T-helper 2 cell (primary cell): ENCODE measurements at places on chromosomes 6 and 20.

GRCh38 chr6:42453654-42454427 is 2.1 kb upstream of the TRERF1 start:
- DNase-seq: no peak

GRCh38 chr6:135395136-135395535 is 102.4 kb downstream of the AHI1 start:
- DNase-seq: no peak

DNA sequence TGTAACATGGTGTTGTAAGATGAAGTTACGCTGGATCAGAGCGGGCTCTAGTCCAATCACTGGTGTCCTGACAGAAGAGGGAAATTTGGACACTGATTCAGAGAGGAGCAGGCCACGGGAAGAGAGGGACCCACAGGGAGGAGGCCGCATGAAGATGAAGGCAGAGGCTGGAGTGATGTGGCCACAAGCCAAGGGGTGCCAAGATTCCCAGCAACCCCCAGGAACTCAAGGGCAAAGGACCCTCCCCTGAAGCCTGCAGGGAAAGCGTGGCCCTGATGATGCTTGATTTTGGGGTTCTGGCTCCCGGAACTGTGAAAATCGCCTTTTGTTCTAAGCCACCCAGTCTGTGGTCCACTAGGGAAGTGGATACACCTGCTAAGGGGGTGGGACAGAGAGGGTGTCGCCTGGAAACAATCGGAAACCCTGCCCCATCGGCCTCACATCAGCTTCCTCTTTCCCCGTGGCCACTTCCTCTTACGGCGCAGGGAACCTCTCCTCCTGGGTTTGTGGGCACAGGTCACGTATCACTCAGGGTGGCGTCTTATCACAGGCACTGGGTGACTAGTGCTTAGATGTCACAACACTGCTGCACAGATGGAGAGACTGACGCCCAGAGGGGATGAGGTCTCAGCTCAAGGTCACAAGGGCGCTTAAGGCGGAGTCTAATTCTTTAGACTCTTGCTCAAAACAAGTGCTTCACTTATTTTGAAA is 58.0 kb downstream of the SULF2 start:
- no peak for DNase-seq

DNA sequence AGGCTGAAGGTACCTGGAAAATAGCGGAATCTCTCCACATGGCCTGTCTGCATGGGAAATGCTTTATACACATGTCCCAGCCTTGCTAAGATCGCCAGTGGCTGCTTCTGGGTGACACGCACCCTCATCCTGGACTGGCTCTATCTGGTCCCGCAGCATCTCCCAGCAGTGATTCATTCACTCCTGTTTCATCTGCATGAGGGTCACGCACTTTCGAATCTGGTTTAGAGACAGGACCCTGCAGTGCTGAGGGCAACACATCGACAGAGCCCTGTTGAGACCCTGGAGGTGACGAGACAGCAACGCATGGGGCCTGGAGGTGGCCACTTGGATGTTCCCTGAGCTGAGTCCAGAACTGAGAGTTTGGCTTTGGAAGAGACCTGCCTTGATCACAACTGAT is 136.5 kb downstream of the SMOC2 start:
- no peak for DNase-seq

DNA sequence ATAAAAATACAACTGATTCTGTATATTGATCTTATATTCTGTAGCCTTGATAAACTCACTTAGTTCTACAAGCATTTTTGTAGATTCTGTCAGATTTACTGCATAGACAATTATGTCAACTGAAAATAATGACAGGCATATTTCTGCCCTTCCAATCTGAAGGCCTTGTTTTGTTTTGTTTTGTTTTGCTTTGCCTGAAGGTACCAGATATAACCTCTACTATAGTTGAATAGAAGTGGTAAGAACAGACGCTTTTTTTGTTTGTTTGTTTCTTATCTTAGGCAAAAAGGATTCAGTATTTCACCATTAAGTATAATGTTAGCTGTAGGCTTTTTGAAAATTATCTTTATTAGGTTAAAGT is 64.6 kb upstream of the RSPO3 start:
- no peak for DNase-seq

DNA sequence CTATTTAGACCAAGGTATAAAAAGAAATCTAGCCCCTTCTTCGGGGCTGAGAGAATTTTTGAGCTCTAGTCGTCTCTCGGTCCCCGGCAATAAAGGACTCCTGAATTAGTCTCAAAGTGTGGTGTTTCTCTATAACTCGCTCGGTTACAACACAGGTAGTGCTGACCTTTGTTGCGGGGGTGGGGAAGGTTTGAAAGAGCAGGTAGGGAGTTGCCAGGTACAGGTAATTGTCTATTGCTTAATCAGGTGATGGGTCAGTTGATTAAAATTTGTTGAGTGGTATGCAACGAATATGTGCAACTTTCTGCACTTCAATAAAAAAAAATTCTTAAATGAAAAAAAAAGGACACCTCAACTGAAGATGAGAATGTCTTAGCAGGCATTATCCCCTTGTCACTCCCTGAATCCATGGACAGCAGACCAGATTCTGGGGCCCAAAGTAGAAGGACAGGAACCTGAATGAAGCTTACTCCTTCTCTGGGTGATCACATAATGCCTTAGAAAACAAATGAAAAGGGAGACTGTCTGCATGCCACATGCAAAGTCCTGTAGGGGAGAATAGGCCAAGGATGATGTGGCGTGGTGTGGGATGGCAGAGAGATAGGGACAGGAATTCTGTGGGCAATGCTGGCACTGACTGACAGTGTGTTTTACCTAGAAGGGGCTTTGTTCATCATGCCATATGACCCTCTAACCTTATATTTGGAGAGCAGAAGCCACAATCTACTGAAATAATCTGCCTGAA is 157.6 kb upstream of the OLIG3 start:
- DNase-seq: no peak

DNA sequence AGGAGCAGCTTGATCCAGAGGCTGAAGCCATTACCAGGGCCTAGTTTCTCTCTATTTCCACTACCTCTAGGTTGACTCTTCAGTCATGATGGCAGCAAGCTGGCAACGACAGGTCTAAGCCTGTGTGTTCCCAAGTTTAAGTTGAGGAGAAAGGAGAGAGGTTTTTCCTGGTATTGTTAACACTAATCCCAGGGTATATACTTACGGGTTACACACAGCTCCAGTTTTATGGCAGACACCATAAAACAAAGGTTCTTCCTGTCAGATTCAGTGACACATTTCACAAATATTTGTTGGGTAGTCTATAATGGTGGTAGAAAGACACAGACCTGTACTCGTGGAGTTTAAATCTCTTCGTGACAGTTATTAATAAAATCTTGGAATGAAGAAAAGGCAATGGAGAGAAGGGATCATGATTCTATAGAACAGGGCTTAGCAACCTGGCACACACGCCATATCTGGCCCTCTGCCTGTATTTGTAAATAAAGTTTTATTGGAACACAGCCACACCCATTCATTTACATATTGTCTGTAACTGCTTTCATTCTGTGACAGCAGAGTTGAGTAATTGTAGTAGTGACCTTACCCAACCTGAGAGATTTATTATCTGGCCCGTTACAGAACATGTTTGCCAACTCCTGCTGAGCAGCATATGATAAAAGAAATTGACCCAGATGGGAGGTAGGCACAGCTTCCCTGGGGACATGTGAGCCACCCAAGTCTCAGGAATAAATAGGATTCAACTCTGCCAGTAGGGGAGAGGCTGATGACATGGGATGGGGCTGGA is 323.3 kb downstream of the CDH4 start:
- no peak for DNase-seq

DNA sequence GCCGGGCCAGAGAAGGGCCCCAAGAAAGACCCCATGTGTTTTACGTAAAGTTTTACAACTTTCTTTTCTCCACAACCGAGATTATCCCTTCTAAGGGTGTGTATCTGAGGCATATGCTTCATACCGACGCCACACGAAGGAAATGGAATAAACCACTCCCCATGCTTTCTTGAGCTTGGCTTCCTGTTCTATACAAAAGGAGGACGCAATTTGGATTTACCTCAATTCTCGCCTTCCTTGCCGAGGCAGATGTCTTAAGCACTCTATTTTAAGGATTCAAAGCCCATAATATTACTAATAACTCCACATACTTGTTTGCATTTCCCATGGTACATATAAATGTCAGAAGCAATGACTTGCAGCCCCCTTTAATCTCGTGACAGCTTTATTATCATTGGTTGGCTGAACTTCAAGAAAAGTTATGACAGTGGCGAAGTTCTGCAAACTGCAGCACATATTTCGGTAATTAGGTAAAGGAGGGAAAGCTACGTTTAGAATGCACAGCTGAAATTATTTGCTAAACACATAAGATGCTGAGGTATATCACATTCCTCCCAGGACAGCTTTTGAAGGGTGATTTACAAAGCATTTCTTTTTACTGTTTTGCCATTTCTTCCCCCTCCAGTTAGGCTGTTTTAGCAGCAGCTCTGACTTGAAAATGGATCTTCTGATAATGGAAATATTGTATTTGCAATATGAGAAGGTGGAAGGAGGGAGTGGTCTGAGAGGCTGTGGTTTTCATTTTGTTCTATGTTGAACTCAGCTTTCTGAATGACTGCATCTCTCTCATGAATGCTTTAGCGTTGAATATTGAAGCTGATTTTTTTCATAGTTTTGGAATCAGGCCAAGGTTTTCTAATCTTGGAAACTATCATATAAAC is 330.5 kb downstream of the EPHA7 start:
- DNase-seq: no peak

- no peak for DNase-seq
These were observed 648.5 kb downstream of the RNF144B start for GRCh38 chr6:19035461-19036195.

- no peak for DNase-seq
These were observed 50.1 kb downstream of the FOXC1 start for GRCh38 chr6:1659816-1660215.

DNA sequence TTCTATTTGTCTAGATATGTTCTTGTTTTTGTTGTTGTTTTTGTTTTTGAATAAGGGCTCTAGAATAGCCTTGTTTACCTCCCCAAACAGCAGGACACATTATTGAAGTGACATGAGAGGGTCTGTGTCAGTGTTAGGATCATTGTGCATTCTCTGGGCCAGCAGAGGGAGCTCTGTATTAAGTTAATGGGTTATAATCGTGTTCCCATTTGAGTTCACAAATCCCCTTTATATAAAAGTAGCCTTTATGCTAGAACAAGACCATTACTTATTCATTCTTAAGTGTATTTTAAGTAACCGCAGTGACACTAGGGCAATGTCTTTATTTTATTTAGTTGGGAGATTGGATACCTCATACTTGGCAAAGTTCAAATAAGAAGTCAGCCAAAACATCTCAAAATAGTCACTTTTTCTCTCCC is 44.8 kb downstream of the STK4 start:
- peak; percentile 42 for DNase-seq

GRCh38 chr6:11665604-11666326 is 112.8 kb downstream of the ADTRP start:
- DNase-seq: no peak

- no peak for DNase-seq
These were observed 309.3 kb downstream of the CLIC5 start for GRCh38 chr6:45706319-45706718.
